AG04449 (cell line): ENCODE measurements at places on chromosomes 1 and 21.

- DNase-seq = no peak
Measured at GRCh38 chr1:101474039-101474665, 237.3 kb downstream of the S1PR1 start.

GRCh38 chr21:17538576-17538975 lies 25.7 kb downstream of the CXADR start:
- no peak for DNase-seq

DNA sequence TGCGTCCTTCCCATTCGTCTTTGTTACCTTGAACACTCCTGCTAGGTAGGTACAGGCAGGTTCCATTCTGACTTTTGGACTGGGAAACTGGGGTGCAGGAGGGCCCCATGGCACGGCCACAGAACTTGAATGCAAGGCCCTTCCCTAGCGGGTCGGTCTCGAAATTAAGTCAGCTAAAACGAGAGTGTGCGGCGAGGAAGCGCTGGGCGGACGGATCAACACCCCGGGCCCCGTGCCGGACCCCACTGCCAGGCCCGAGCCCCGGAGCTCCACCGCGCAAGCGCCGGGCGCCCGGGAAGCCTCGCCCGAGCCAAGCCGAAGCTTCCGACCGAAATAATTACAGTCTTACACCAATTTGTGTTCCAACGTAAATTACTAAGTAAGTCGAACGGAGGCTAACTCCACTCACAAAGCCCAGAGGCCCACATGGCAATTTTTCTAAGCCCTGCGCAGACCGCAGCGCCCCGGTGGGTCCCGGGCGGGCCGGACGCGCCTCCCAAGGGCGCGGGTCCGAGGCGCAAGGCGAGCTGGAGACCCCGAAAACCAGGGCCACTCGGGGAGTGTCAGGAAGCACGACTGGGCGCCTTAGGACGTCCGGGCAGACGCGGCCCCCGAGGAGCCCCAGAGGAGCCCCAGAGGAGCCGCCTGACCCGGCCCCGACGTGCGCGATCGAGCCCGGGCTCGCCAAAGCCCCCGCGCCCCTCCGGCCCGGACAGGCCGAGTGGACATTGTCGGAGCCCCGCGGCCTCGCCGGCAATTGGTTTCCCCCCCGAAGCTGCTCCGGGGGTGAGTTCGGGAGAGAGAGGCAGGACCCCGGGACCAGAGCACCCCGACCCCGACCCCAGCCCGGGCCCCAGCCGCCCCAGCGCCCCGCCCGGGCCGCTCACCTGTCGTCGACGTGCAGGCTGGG lies 624 bp downstream of the RIPK4 start:
- no peak for DNase-seq

- DNase-seq = no peak
Measured at GRCh38 chr1:111346089-111346885, 55.6 kb downstream of the CHIA start.

DNA sequence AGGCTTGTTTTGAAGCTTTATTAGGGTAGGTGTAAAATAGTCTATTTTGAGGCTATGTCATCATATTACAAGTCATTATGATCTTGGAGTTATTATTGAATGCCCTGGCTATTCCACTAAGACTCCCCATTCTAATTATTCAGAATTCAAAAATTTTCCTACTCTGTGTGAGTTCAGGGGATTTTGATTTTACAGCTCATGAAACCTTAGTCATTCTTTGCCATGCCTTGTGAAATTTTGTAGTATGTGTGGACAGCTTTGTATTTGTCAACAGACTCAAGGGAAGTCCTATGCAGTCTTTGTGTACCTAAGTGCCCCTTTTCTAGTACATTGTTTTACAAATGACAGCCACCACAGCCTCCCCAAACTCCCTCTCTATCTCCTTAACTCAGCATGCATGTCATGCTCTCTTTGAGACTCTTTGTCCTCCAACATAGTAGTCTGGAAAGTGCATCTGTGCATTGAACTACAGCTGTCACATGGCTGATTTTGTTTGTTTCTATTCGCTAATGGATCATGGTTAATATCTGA lies 28.0 kb downstream of the CD1D start:
- no peak for DNase-seq
